Effector memory CD4-positive, alpha-beta T cell (primary cell): ENCODE measurements at places on chromosomes 7 and 10.

- no peak for DNase-seq
Measured at GRCh38 chr7:127413962-127414361, 21.5 kb upstream of the ZNF800 start.

DNA sequence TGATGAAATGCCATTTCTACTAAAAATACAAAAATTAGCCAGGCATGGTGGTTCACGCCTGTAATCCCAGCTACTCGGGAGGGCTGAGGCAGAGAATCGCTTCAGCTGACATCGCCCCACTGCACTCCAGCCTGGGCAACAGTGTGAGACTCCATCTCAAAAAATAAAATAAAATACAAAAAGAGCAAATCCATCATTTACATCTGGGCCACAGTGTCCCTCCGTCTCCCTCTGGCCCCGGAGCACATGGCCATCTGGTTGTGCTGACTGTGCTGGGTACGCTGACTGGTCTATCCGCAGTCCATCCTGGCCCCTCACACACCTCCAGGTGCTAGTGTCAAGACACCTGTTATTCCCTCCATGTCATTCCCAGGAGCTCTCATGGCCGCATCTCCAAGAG lies 42.1 kb downstream of the KCNH2 start:
- DNase-seq: no peak

DNA sequence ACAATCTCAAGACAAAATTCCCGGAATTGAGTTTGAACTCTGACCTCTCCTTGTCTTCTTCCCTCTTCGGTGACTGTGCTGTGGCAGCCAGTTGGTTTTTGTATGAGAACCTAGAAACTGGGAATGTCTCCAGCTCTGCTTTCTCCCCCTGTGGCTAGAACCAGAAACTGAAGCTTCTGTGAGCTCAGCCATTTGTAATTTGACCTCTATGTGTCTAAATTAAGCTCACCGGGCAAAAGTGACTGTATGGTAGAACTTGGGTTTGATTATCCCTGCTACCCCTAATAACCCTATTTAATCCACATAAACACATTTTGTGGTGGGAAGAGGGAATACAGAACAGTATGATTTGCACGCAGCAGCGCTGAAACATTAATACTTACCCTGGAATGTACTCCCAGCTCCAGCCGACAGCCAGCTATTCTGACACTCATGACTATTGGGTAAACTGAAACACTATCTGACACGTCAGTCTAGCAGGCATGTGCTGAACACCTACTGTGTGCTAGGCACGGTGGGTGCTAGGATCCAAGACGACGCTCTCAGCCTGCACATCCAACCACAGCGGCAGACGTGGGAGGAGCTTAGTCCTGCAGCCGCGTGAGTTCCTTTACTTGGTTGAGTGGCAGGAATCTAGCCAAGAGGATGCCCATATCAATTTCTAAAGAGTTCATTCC lies 324.8 kb downstream of the SFMBT2 start:
- no peak for DNase-seq

GRCh38 chr7:138842111-138842510 lies 44.1 kb upstream of the ATP6V0A4 start:
- DNase-seq: no peak

DNA sequence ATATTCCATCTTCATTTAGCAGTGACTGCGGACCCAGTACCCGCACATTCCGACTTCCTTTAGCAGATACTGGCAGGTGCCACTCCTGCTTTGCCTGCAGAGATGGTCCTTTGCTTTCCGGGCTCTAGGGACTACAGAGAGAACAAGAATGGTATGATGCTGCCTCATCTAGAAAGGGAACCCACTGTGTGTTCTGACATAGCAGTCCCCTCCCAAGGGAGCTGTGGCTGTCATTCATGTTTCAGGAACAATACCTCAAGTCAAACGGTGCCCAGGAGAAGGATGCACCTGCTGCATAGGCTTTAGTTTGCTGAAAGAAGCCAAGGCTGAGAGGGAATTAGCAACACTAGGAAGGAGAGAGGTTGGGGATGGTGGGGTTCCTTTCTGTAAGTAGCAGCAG lies 15.9 kb upstream of the TMEM72 start:
- DNase-seq: no peak

- DNase-seq: no peak
Measured at GRCh38 chr7:81934596-81935301, 164.9 kb upstream of the HGF start.

- DNase-seq: no peak
Measured at GRCh38 chr7:29420011-29420410, 143.6 kb upstream of the PRR15 start.

GRCh38 chr10:119734396-119735332 lies 8.8 kb downstream of the INPP5F start:
- no peak for DNase-seq

GRCh38 chr7:66921918-66922486 lies 977 bp downstream of the TMEM248 start:
- peak; percentile 16 for DNase-seq

- DNase-seq: no peak
Measured at GRCh38 chr7:46107610-46108217, 186.6 kb upstream of the IGFBP3 start.

GRCh38 chr7:156180451-156181229 lies 368.4 kb upstream of the SHH start:
- DNase-seq: no peak

- no peak for DNase-seq
Measured at GRCh38 chr7:155191901-155192478, 105.7 kb upstream of the INSIG1 start.

DNA sequence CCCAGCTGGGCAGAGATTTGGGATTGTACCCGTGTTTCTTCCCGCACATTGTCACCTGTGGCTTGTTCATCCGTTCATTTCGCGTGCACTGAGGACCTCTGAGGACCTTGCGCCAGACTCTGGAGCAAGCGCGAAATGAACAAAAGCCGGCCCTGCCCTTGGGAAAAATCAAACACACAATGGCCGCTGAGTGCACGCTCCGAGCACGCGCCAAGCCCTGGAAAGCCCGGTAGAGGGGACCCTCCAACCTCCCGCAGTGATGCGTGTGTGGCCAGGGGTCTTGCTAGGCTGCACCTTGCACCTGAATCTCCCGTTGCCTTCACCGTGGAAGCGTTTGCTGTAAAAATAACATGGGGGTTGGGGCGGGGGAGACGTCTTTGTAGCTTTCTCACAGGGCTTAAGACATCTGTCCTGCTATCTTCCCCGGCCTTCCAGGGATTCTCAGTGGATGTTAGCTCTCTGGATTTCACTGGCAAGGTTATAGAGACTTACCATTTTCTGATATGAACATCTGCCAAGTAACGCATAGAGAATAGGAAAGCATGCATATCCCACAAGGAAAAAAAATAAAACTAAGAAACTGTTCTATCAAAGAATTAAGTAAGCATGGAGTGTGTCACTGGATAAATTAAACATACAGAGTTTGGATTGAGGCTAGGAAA lies 37.3 kb downstream of the ZNF777 start:
- no peak for DNase-seq

DNA sequence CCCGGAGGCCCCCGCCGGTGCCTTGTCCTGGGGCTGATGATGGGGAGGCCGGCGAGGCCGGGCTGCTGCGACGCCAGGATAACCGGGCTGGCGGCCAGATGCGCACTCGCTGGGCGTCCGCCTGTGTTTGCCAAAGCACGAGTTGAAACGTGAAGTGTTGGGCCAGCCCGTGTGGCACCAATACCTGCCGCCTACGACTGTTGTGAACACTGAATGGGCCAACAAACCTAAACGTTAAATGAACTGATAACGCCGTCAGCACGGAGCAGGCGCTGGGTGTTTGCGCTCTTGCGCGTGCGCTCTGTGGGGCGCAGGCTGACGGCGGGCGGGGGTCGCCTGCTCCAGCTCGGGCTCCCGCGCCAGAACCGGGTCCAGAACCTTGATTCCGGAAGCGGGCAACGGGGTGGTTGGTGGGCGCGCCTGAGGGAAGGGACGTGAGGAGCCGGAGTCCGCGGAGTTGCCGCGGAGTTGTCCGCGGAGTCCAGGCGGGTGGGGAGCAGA lies 658 bp downstream of the CYP2E1 start:
- DNase-seq: no peak

GRCh38 chr10:131196176-131196885 lies 115.2 kb downstream of the TCERG1L start:
- no peak for DNase-seq

GRCh38 chr10:110151467-110151866 lies 55.9 kb upstream of the MXI1 start:
- DNase-seq: no peak

DNA sequence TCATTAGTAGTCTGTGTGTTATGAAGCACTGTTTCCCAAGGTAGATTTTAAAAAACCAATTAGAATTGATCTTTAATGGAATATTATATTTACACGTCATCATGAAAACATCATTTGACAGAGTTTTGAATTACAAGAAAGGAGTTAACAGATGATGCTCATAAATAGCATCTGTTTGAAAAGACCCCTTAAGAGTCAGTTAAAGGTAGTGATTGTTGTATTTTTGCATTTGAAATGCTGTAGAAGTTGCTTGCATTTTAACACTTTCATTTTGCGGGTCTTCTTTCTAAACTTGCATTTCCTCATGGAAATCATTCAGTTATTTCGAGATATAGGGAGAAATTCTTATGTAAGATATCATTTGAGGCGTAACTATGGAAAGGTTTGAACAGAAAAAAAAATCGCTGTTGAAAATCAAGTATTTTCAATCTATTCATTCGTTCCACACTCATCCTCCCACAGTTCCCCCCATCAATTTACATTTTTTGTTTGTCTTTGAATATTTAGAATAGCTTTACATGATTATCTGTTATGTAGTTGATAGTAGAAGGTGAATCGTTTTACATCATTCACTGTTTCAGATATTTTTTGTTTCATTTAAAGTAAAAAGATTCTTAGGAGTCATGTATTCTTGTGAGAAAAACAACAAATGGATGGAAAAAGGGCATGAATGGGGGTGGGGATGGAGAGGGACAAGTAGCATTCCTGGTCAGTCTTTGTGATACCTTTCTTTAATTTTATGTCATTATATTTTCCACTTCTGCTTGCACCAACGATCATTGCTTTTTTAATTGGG lies 3.0 kb upstream of the SKIDA1 start:
- no peak for DNase-seq

DNA sequence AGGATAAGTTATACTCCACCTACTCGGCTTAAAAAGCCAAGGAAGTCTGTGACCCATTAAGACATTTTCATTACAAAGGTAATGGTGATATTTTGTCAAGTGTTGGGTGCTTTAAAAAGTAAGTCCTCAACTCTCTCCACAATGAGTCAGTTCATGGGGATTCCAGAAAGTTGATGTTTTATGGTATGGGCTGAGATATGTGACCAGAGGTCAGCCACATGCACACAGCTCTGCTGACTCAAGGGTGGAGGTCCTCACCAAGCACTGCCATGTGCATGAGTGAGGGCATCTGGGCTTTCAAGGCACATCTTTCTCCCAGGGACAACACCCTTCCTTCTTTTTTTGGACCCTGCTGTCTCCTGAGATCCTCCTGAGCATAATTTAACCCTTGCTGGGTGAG lies 292.9 kb downstream of the PTEN start:
- DNase-seq: no peak

DNA sequence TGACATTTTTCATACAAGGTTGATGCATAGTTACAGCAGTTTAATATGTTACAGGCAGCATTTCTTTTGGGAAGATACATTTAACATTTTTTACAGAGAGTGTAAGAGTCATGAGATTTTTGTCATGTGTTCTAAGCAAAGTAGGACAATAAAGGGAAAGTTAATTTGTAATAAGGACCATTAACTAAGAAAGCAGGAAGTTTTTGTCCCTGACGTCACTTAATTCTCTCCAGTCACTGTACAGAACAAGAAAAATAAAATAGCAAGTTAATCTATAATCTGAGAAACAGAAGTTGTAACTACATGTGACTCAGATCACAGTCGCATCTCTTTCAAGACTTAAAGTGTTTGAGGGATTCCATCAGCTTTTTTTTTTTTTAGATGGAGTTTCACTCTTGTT lies 49.5 kb upstream of the CAPZA2 start:
- no peak for DNase-seq

- no peak for DNase-seq
Measured at GRCh38 chr7:31986878-31987518, 83.2 kb downstream of the PDE1C start.

DNA sequence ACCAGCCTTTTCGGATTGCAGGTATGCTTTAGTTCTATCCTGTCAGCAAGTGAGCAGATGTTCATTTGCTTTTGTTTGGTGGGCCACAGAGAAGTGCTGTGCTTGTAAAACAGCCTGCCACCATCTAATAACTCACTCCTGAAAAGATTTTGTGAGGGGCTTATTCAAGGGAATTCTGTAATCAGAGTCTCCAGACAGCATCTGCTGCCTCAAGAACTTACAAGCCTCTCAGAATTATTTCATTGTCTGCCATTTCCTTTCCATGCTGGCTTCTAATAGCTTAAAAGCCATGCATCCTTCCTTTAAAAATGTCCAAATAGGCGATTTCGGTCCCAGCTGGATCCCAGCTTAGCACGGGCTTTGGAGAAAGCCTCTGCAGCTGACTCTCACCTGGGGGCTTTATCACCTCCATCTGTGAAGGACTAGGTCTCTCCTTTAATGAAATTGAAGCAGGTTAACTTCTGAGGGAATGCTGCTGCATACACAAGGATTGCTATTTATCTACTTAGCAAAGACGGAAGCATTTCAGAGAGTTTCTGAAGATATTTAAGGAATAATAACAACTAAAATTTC lies 48.0 kb downstream of the MALRD1 start:
- DNase-seq: no peak

DNA sequence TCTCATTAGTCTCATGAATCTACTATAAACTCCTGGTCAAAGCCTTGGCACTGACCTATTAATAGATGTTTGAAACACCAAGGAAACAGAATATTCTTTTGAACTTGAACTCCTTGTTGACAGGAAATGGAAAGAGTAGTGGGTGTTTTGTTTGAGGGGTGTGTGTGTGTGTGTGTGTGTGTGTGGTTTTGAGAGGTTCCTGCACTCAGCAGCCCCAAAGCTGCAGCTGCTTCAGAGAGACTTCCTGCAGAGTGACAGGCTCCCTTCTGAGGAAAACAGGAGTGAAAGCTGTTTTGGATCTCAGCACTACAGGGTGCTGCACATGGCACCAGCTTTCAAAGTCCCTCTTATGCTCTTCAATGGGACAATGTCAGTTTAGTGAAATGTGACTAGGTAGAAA lies 546.5 kb upstream of the STEAP1 start:
- DNase-seq: no peak

- peak; percentile 43 for DNase-seq
Measured at GRCh38 chr7:142854372-142855113, at the start of gene EPHB6. Gene EPHB6, plus strand, starts transcription at chr7:142855076. Its CDS starts 8,152 bp downstream, at chr7:142863228.

- DNase-seq: no peak
Measured at GRCh38 chr7:152115021-152115718, 89.7 kb downstream of the GALNT11 start.

- DNase-seq: no peak
Measured at GRCh38 chr7:68684246-68684839, 913.9 kb upstream of the AUTS2 start.
